Left kidney (tissue), 8 donors: ENCODE measurements at places on chromosomes 2 and 18. TPM values are rescaled to one million over a fixed set of nuclear protein-coding genes. Genes with fewer than 3 reads are reported as not detected.

Gene CFAP65
- polyA plus RNA-seq: 0.28 TPM

Gene DSC2
- polyA plus RNA-seq: 48.3 TPM

Gene LRRTM1
- 19.8 TPM for polyA plus RNA-seq

Gene DSG4
- polyA plus RNA-seq: not detected

Gene SULT1C3
- 0.25 TPM for polyA plus RNA-seq

Gene CXCR1
- not detected for polyA plus RNA-seq

Gene YPEL5
- polyA plus RNA-seq: 128 TPM

Gene CRYGD
- polyA plus RNA-seq: not detected

Gene DNER
- 67.2 TPM for polyA plus RNA-seq

Gene TACR1
- 2.9 TPM for polyA plus RNA-seq
